ENCODE measurements at places on chromosomes 1 and 21.

DNA sequence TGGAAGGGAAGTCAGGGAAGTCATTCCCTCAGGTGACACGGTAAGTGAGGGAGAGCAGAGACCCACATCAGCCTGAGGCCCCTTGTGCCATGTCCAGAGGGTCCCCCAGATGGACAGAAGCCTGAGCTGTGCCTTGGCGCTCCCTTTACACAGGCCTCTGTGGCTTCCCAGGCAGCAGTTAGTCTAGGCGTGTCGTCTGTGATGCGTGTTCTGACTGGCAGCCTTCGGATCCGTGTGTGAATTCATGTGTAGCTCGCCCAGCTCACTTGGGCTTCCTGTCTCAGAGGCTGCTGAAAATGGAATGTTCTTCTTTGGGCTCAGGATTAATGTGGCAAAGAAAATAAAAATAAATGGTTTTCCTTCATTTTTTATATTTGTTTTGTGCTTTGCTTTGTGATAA, 28.3 kb downstream of the PRMT2 start:
- no peak for DNase-seq

GRCh38 chr21:24938573-24938972, 668.7 kb downstream of the MRPL39 start:
- DNase-seq: no peak

DNA sequence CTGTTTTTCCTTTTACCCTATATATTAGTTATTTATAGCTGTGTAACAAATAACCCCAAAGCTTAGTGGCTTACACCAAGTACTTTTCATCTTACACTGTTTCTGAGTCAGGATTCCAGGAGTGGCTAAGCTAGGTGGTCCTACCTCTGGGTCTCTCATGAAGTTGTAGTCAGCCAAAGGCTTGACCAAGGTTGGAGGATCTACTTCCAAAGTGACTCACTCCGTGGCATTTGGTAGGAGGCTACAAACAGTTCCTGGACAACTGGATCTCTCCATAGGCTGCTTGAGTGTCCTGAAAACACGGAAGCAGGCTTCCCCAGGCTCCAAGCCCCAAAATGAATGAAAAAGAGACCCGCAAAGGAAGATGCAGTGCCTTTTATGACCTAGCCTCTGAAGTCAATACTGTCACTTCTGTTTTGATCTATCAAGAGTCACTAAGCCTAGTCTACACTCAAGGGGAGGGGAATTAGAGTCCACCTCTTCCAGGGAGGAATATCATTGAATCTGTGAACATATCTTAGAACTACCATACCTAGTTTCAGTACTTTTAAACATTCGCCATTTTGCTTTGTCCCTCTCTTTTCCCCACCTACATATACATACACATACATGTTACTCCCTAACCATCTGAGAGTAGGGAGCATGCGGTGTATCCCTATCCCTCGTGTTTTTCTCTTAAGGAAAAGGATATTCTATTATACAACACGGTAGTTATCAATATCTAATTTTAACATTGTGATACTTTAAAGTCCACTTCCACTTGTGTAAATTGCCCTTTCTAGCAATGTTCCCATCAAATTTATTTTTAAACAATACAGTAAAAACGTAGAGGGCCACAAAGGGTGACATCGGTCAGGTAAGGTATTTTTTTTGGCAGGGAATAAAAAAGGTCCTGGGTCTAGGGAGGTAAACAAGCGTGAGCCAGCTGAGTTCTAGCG, 67.2 kb downstream of the SLC35A3 start:
- DNase-seq: peak; percentile 14

- DNase-seq: no peak
These were observed 1.8 kb downstream of the MX2 start for GRCh38 chr21:41363370-41364270.

DNA sequence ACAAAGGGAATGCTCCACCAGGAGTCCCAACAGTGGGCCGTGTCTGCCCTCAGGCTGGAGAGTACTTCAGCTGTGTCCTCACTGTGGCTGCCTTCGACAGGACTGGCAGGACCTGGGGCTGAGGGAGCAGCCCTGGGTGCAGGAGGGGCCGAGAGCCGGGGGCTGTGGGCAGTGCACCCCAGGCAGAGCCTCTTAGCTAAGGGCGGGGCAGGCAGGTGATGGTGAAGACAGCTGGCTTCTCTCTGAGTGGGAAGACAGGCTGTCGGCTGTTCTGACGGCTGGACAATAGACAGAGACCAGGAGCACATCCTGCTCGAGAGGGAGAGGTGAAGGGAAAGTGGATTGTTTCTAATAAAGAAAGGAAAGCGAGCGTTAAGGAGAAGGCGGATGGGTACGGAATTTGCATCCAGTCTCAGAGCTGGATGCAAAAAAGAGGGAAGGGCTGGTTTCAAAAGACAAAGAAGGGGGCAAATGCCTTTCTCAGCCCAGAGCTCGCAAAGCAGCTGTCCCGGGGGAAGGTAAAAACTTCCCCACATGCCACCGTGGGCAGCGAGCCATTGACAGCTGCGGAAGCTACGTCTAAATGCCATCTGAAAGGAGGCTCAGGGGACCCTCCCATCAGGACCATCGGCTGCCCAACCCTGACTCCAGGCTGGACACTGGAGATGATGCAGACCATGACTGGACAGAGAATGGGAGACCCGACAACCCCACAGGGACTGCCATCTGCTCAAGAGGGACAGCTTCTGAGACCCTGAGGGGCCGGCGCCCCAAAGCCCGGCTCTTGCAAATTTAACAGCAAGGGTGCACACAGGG, 92.0 kb downstream of the STUM start:
- DNase-seq: no peak

DNA sequence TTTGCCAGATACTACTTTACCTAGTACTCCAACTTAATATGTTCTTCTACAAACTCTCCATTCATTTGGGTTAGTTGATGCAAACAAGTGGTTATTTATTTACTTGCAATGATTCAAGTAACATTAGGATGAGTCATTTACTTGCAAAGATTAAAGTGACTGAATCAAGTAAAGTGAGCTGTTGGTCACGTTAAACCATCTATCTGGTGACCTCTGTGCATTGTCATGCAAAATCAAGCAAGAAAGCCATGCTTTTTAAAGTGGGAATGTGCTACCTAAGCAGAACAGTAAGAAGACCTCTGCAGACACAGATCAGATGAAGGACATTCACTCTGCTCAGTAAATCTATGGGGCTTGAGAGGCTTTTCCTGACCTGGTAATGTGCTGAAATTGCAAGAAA, 254.7 kb downstream of the LRRIQ3 start:
- no peak for DNase-seq

- DNase-seq: no peak
These were observed 9.2 kb downstream of the CD1E start for GRCh38 chr1:158362941-158363340.

DNA sequence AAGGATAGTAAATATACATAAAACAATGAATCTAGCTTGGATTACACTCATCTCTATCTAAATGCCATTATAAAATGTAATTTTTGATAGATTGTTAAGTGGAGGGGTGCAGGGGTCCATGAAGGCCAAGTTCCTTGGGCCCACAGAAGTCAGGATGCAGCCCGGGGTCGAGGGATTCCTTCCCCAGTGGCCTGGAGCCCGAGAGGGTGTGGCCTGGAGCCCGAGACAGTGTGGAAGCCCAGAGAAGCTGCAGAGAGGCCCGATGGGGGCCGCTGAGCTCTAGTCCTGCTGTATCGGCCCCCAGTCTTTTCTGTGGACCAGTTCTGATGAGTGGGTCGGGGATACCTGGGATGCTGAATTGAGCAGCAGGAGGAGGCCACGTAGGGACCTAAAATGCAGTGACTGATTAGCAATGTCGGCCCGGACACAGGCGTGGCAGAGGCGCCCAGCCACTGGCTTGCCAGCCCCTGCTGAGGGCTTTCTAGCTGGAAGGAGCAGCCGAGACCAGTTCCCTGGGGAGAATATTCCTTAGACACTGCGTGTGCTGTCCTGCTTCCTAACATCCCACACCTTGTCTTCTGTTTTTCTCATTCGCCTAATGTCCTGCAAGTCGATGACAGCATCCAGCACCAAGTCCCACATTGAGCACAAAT, 38.9 kb downstream of the UMODL1 start:
- DNase-seq: no peak

GRCh38 chr1:196344453-196344852, 263.8 kb downstream of the KCNT2 start:
- DNase-seq: no peak

DNA sequence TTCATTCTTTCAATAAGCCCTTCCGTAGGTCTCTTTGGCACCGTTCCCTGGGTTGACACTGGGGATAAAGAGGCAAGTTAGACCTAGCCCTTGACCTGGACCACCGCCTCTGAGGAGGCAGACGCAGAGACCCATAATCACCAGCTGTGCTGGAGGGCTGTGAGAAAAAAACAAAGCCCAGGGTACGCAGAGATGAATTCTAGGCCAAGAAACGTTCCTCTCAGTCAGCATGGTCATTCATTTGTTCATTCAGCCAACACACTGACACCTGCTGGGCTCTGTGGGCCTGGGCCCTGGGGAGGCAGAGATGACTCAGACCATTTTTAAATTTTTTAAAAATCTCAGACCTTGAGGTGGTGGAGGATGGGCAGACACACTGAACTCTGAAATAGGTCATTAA, 26.3 kb upstream of the TRABD2B start:
- DNase-seq: no peak

DNA sequence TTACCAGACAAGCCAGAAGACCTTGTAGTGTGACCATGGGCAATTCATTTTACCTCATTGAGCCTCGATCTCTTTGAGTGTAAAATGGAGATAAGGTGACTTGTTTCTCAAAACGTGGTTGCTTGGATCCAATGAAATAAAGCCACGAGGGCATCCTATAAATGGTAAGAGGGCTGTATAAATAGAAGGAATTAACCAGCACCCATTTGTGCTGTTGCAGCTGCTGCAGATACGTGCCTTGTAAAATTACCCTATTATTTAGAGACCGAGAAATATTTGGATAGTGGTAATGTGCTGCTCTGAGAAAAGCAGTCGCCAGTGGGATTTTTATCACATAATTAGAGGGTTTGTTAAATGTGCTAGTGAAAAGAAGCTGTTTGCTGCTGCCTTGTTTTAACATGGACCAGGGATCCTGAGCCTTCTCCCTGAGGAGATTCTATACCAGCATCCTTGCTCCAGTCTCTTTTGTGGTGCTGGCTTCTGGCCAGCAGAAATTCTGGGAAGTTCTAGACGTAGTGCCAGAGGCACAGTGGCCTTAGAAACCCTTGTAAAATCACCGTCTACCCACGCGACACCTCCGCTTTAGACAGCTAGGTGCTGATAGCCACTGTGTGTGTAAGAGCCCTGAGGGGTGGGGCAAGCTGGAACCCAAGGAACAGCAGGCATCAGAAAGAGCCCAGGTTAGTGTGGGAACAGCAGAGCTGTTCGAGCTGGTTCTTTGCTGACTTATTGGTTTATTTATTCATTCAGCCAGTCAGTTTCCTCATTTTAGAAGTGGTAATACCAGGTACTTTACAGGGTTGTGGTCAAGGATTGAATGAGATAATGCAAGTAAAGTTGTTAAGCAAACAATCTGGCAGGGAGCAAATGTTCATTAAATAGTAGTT, 137.5 kb downstream of the NOS1AP start:
- no peak for DNase-seq

- DNase-seq: peak; percentile 62
These were observed 58.9 kb upstream of the GNG4 start for GRCh38 chr1:235708390-235708962.

GRCh38 chr1:56189454-56189853, 389.9 kb downstream of the PLPP3 start:
- DNase-seq: no peak

- no peak for DNase-seq
These were observed 165.3 kb downstream of the SDCCAG8 start for GRCh38 chr1:243420946-243421685.

DNA sequence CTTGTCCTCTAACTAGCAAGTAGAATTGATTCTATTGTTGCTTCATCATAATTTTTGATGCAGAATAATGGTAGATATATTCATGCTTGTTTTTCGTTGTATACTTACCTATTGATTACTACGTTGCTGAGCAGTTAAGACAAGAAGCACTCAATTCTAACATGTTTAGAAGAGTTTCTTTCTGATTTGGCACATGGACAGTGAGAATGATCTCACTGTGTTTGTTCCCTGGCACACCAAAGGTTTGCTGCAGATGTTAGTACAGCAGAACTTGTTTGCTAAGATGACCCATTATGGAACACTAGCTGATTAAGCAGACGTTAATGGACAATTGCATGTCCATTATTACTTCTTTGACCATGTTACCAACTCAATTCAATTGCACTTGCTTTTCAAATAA, 184.7 kb upstream of the SGIP1 start:
- no peak for DNase-seq

DNA sequence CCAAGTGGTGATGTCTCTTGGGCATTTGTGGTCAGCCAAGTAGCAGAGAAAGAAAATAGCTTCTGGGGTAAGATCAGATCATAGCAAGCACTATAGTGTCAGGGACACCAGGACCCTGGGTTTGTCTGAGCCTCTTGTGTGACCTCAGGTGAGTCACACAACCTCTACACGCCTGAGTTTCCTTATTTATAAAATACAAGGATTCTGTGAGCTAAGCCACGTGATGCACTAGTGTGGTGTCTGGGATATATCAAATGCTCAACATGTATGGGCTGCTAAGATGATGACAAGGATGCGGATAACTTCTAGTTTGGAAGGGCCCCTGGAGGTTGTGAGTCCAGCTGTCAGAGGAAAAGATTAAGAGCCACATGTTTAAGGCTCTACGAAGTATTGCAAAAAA, 24.5 kb upstream of the ZNF436 start:
- DNase-seq: peak; percentile 95

DNA sequence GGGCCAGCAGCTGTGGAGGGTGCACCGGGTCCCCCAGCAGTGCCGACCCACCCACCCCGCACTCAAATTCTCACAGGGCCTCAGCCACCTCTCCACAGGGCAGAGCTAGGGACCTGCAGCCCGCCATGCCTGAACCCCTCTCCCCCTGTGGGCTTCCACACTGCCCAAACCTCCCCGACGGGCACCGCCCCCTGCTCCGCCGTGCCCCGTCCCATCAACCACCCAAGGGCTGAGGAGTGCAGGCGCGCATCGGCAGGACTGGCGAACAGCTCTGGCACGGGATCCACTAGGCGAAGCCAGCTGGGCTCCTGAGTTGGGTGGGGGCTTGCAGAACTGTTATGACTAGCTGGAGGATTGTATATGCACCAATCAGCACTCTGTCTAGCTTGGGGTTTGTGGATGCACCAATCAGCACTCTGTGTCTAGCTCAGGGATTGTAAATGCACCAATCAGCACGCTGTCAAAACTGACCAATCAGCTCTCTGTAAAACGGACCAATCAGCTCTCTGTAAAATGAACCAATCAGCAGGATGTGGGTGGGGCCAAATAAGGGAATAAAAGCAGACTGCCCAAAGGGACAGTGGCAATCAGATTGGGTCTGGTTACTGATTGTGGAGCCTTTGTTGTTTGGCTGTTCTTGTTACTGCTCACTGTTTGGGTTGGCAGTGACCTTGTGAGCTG, 12.4 kb upstream of the RCAN3 start:
- DNase-seq: no peak

- no peak for DNase-seq
These were observed 51.7 kb downstream of the ITPKB start for GRCh38 chr1:226687426-226687825.

DNA sequence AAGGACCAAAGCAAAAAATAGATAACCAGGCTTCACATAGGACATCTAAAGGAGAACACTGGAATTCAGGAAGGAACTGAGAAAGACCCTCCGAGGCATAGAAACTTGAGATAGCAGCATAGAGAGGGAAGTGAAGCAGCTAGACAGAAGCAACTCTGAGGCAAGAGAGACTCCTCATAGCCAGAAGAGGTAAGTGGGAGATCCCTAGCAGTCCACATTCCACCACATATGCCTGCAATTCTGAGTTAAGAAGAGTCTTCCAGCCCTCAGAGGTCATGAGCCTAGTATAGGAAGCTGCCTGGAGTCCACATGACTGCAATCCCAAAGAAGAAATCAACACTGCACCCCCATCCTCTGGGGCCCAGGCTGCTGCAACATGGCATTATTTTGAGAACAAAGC, 13.9 kb upstream of the FGGY start:
- DNase-seq: no peak

All from fibroblast of skin of abdomen (primary cell).